ENCODE measurements at places on chromosomes 12 and 14. TPM values are rescaled to one million over a fixed set of nuclear protein-coding genes. Genes with fewer than 3 reads are reported as not detected.
A peak's percentile ranks its signal among the peaks of the same experiment; 100 is the strongest.

- DNase-seq: peak; percentile 50
Observed at GRCh38 chr14:53032161-53032803, 81.4 kb upstream of the FERMT2 start.

DNA sequence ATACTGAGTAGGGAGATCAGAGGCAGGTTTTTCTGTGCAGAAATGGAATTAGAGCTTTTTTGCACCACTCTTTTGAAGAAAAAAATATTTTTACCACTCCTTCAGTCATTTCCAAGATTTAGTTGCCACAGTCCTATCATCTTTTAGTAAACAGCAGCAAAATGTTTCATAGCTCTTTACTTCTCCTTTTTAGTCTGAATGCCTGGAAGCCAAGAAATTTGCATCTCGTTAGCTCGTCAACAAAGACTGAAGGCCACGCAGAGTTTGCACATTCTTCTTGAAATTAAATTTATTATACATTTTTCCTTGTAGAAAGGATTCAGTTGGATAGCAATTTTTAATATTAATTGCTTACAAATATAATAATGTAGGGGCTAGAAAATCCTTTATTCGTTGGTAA is 544.5 kb upstream of the ATP2B1 start:
- DNase-seq: no peak

The PMCH gene
- not detected for total RNA-seq

DNA sequence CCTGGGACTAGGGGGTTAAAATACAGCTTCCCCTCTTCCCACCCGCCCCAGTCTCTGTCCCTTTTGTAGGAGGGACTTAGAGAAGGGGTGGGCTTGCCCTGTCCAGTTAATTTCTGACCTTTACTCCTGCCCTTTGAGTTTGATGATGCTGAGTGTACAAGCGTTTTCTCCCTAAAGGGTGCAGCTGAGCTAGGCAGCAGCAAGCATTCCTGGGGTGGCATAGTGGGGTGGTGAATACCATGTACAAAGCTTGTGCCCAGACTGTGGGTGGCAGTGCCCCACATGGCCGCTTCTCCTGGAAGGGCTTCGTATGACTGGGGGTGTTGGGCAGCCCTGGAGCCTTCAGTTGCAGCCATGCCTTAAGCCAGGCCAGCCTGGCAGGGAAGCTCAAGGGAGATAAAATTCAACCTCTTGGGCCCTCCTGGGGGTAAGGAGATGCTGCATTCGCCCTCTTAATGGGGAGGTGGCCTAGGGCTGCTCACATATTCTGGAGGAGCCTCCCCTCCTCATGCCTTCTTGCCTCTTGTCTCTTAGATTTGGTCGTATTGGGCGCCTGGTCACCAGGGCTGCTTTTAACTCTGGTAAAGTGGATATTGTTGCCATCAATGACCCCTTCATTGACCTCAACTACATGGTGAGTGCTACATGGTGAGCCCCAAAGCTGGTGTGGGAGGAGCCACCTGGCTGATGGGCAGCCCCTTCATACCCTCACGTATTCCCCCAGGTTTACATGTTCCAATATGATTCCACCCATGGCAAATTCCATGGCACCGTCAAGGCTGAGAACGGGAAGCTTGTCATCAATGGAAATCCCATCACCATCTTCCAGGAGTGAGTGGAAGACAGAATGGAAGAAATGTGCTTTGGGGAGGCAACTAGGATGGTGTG is 1.9 kb downstream of the GAPDH start:
- DNase-seq: no peak

DNA sequence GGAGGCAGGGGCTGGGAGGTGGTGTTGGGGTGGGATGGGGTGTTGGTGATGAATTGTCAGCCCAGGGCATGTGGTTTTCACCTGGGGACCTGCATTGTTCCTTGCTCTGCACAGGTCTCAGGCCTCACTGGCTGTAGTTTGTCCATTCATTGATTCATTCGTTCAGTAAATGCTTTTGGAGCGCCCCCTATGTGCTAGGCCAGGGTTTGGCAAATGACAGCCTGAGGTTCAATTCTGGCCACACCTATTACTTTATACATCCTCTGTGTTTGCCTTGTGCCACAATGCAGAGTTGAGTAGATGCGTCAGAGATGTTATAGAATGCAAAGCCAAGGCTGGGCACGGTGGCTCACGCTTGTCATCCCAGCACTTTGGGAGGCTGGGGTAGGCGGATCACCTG is 4.7 kb downstream of the ADCK1 start:
- no peak for DNase-seq

The IL26 gene
- total RNA-seq: not detected

GRCh38 chr12:119544765-119545625 is 48.6 kb upstream of the TMEM233 start:
- peak; percentile 51 for DNase-seq

DNA sequence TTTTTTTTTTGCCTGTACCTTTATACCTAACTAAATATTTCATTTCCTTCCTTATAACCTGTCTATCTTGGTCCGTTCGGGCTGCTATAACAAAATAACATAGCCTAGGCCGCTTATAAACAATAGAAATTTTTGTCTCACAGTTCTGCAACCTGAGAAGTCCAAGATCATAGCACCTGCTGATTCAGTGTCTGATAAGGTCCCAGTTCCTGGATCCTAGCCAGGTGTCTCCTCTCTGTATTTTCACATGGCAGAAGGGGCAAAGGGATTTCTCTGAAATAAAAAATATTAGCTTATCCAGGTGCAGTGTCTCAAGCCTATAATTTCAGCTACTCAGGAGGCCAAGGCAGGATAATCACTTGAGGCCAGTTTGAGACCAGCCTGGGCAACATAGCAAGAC is 1046.6 kb upstream of the USP15 start:
- no peak for DNase-seq

- DNase-seq: no peak
Observed at GRCh38 chr12:64390275-64390851, at the start of gene C12orf56. C12orf56 (minus strand) TSS chr12:64390758; CDS start chr12:64390565, 193 bp downstream.

GRCh38 chr12:59803735-59804134 is 207.9 kb downstream of the SLC16A7 start:
- DNase-seq: peak; percentile 37

DNA sequence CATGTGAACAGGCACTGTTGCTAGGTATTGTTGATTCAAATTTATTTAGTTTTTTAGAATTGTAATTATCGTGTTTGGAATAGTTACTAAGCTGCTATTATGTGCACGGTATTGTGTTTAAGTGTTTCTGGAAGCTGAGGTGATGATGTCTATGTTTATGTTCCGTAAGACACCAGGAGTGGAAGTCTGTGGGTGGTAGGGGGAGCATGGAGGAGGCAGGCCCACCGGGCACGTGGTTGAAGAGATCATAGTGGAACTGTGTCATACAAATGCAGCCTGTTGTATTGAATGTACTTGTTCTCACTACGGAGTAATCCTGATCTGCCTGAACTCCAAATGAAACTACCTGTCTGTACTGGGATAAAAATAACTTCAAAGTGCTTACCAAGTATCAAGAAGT is 36.1 kb upstream of the STXBP6 start:
- DNase-seq: no peak
